ENCODE measurements at places on chromosomes 7 and 10. TPM values are rescaled to one million over a fixed set of nuclear protein-coding genes. Genes with fewer than 3 reads are reported as not detected.

GRCh38 chr7:7681191-7681935 lies 37.0 kb downstream of the RPA3 start:
- H3K27me3 ChIP-seq, result no peaks in the 10 kb centered on the region
- H3K4me1 ChIP-seq, result no peaks in the 10 kb centered on the region
- DNase-seq, result peak; percentile 64
- H3K27ac ChIP-seq, result no peak overlapping the region

- no peak overlapping the region for H3K27ac ChIP-seq
- no peak overlapping the region for H3K4me3 ChIP-seq
- H3K27me3 ChIP-seq, result no peaks in the 10 kb centered on the region
- H3K36me3 ChIP-seq, result no peaks in the 10 kb centered on the region
- no peaks in the 10 kb centered on the region for H3K4me1 ChIP-seq
- no peak for DNase-seq
Observed at GRCh38 chr7:98669329-98670000, 52.4 kb downstream of the NPTX2 start.

DNA sequence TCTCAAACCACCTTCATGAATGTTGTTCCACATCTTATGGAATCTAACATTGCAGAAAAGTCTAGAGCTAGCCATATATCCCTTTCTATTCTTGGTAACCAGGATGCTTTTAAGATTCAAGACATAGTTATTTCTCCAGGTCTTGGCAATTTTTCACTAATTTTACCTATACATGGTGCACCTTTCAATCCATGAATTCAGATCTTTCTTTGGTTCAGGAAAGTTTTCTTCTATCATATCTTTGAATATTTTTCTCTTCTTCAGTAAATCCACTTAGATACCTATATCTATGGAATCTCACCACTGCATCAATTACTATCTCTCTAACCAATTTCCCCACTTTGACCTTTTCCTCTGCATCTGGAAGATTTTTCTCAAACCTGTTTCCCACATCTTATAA lies 77.4 kb downstream of the PRLHR start:
- H3K27me3 ChIP-seq, result peaks cover 6% of the 10 kb centered on the region
- H3K36me3 ChIP-seq, result no peaks in the 10 kb centered on the region
- no peaks in the 10 kb centered on the region for H3K4me1 ChIP-seq
- H3K4me3 ChIP-seq, result no peak overlapping the region
- no peak for DNase-seq

DNA sequence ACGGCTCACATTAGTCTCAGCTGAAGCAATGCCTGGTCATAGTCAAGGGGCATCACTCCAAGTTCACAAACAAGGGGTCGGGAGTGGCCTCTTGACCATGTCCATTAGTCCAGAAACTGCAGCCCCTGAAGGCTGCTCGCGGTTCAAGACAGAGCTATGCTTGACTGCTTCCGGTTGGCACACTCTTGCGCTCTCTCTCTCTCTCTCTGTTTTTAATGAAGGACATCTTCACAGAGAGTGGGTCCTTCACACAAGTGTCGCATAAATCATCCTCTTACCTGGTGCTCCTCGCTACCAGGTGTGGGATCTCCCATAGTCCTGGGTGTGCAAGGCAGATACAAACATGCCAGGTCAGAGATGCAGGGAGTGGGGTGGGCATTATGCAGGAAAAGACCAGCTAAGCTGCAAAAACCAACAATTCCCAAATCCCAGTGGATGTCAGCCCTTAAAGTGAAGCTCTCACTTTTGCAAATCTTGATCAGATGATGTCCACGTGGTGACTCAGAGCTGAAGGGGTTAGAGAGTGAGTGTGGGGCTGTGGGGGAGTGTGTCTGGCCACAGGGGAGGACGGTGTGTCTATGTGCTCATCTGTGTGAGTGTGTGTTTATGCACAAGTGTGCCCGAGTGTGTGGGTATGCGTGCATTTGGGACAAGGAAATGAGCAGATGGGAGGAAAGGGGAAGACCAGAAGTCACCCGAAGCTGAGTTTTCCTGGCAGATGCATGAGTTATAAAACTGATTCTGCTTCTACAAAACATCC lies 83.7 kb upstream of the PPP2R2D start:
- H3K36me3 ChIP-seq, result no peaks in the 10 kb centered on the region
- H3K27me3 ChIP-seq, result no peaks in the 10 kb centered on the region
- H3K27ac ChIP-seq, result no peak overlapping the region
- no peak for DNase-seq

AGAP4 gene
- 24.8 TPM for total RNA-seq

HOXA2 gene
- total RNA-seq, result not detected

Data from CD4-positive, alpha-beta T cell (primary cell).